ENCODE measurements at places on chromosomes 7 and 10.

DNA sequence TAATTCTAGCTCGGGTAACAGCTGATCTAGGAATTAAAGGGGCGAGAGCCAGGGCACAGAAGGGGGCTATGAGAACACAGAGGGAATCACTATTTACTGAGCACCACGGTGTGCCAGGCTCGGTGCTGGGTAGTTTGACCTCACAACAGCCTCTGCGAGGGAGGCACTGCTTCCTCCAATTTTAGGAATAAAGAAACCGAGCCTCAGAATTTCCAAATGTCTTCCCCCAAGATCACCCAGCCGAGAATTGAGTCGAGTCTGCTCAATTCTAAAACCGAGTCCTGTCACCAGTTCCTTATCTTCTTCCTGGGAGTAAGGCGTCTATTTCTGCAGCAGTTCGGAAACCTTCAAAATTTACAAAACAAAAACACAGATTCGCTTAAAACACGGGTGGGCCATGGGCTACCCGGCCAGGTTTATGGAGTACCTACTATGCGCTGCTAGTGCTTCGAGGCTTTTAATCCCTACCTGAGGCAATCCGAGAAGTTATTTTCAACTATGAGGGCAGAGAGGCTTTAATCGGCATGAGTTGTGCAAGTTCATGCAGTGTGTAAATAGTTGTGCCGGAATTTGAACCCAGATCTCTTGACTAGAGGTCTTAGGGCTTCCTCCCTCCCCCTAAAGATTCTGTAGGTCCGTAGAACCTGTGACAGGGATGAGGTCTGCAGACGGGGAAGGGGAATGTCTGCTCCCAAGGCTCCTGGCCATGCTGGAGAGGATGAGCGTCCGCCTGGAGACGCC lies 872 bp upstream of the HMX2 start:
- DNase-seq = no peak

DNA sequence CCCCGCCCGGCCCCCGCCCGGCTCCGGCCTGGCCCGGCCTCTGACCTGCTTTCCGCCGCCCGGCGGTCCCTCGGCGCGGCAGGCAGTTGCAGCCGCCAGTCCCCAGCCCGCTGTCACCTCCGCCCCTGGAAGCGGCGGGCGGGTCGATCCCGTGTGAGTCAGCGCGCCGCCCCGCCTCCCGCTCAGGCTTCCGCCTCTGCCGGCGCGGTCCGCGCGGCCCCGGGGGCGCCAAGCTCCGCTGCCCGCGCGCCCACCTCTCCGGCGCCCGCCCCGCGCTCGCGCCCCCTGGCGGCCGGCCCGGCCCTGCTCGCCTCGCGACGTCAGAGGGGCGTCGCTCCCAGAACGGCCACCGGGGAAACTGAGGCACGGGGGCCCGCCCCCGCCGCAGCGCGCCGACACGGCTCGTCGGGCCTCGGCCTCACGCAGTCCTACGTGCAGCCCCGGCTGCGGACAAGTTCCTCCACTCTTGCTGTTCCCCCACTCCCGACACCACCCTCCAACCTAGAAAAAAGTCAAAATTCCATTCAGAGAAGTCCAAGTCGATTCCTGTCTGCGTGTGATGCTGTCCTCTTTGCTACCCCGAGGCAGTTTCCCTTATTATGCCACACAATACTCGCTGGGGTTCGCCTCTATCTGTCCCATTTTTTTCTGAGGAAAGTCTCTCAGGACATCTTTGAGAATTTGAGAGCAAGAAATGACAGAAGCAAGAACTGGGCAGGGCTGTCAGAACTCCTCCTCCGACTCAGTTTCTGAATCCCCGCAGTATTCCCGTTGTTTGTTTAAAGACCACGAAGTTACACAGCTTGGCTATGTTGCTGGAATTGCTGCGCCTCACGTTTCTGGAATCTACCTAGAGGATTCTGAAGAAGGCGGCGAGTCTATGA lies at the start of gene DNMBP:
TSS of gene DNMBP (minus strand) at position 155 of the 884 bp plus-strand sequence. CDS start 37,823 bp downstream, outside the sequence.
- peak; percentile 90 for DNase-seq

- DNase-seq = no peak
Measured at GRCh38 chr10:6416892-6417512, 163.1 kb downstream of the PRKCQ start.

- DNase-seq = no peak
Measured at GRCh38 chr7:99485094-99485493, 12.4 kb downstream of the ZNF789 start.

- DNase-seq = peak; percentile 25
Measured at GRCh38 chr10:86188326-86188725, 178.3 kb downstream of the GRID1 start.

- DNase-seq = no peak
Measured at GRCh38 chr10:398954-399353, 263.7 kb downstream of the ZMYND11 start.

DNA sequence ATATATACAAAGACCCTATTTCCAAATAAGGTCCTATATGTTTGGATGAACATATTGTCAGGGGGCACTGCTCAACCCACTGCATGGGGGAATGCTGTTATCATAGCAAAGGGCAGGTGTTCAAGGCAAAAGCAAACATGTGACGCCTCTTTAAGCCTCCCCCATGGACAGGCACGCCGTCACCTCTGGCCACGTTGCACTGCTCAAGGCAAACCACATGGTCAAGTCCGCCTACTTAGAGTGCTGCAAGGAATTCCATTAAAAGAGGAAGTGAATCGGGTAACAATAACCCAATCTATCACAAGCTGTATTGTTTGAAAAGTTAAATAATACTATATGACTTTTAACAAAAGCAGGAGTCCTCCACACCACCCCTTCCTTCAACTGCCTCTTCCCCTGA lies 8.8 kb upstream of the CALD1 start:
- DNase-seq = no peak

DNA sequence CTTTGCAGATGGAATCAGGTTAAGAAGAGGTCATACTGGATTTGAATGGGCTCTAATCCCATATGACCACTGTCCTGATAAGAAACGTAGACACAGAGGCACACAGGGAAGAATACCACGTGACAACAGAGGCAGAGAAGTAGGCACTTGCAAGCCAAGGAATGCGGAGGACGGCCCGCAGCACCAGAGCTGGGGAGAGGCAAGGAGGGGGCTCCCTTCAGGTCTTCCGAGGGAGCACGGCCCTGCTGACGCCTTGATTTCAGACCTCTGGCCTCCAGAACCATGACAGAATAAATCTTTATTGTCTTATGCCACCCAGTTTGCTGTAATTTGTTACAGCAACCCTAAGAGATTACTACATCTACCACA lies 44.7 kb upstream of the TMEM213 start:
- DNase-seq = no peak

DNA sequence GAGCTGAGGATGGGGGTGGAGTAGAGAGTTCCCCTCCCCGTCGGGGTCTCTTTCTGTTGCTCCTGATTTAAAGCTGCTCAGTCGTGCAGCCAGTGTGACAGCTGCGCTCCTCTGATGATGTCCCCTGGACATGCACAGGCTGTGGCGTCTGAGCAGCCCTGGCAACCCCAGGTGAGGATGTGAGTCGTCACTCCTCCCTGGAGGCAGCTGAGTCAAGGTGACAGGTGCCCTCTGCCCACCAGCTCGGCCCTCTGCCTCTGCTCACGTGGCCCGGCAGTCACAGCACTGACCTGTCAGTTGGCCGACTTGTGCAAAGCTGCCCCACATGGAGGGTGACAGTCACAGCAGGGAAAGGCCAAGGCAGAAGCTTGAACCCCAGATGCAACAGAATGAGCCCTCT lies 33.9 kb downstream of the ANXA8 start:
- DNase-seq = no peak

GRCh38 chr7:88484551-88484950 lies 177.9 kb upstream of the STEAP4 start:
- no peak for DNase-seq

DNA sequence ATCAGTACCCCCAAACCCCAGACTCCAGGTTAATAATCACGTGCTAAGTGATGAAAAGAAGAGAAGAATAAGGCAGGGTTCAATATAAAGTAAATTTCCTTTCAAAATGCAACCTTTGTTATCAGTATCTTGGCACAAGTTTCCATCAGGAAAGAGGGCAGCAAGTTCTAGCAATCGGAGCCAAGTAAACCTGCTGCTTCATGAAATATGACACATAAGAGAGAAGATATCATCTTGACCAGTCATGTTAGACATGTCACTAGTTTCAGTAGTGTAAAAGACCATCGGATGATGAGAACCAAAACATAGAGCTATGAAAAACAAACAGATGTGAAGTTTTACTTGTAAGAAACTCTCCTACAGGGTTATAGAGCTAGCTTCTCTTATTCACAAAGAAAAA lies 44.0 kb downstream of the AASS start:
- no peak for DNase-seq

GRCh38 chr10:58253184-58253583 lies 14.5 kb downstream of the IPMK start:
- DNase-seq = no peak

GRCh38 chr7:101410743-101411507 lies 48.2 kb downstream of the COL26A1 start:
- no peak for DNase-seq

DNA sequence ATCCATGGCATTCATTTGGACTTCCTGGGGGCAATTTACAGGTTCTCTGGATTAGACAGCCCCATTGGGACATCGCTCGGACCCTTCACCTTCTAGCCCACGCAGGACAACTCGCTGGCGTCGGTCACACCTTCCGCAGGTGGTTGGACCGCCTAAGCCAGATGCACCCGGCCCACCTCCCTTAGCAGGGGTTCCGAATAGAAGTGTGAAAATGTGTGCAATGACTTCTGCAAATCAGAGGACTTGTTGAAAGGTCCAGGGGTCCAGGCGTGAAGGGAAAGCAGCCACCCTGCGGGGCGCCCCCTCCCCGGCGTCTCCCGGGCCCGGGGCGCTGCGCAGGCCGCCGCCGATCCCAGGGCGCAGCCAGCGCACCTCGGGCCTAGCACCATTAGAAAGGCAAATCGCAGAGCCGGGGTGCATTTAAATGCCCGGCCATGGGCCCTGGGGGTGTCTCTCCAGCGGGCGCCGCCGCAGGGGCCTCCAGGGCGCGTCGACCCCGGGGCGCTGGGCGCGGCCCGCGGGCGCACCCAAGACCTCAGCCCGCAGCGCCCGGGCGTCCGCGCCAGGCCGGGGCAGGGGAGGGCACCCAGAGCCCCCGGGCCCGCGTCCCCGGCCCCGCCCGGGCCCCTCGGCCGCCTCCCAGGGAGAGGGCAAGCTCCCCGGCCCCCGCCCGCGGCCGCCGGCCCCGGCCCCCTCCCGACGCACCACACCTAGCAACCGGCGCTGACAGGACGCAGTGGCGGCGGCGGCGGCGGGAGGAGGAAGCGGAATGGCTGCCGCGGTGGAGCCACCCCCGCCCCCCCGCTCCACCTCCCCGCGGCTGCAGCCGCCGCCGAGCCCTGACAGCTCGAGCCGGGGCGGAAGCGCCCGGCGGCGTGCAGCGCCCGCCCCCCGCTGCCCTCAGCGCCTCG lies 1.2 kb downstream of the JAZF1 start:
- peak; percentile 81 for DNase-seq

- no peak for DNase-seq
Measured at GRCh38 chr10:58585435-58585834, 72.8 kb downstream of the BICC1 start.

- no peak for DNase-seq
Measured at GRCh38 chr7:71718563-71718962, 586.6 kb downstream of the GALNT17 start.

GRCh38 chr7:95101422-95101821 lies 194.0 kb downstream of the PPP1R9A start:
- no peak for DNase-seq

DNA sequence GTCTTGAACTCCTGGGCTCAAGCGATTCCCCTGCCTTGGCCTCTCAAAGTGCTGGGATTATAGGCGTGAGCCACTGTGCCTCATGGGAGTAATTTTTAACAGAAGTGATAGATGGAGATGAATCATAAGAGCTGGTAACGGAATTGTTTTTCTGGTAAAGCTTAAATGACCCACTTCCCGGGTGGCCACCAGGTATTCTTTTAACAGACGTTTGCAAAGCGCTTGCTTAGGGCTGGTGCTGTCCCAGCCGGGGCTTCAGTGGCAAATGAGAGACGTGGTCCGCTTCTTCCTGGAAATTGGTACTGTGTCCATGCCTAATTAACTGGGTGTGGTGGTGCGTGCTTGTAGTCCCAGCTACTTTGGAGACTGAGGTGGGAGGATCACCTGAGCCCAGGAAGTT lies 23.5 kb downstream of the CAMK1D start:
- peak; percentile 30 for DNase-seq

GRCh38 chr7:33130184-33130583 lies 820 bp downstream of the BBS9 start:
- DNase-seq = no peak

GRCh38 chr10:132107949-132108877 lies 42.5 kb downstream of the JAKMIP3 start:
- peak; percentile 51 for DNase-seq

GRCh38 chr10:14876764-14877163 lies 1.9 kb upstream of the SUV39H2 start:
- DNase-seq = no peak

GRCh38 chr10:44333511-44333910 lies 51.4 kb downstream of the CXCL12 start:
- DNase-seq = no peak
